ENCODE measurements at places on chromosomes 5 and 9.

DNA sequence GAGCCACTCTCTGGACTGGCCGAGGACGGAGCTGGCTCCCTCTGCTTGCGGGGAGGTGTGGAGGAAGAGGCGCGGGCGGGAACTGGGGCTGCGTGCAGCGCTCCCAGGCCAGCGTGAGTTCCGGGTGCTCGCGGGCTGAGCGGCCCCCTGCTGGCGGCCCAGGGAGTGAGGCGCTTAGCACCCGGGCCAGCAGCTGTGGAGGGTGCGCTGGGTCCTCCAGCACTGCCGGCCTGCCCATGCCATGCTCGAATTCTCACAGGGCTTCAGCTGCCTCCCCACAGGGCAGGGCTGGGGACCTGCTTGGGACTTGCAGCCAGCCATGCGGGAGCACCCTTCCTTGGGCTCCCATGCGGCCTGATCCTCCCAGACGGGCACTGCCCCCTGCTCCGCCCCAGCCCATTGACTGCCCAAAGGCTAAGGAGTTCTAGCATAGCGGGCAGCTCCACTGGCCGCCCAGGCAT lies 416.9 kb downstream of the MRPS30 start:
- DNase-seq, result no peak

- no peak for DNase-seq
These were observed 190.1 kb downstream of the PARP8 start for GRCh38 chr5:50856401-50857119.

GRCh38 chr5:158236511-158237335 lies 377.8 kb upstream of the CLINT1 start:
- no peak for DNase-seq

- no peak for DNase-seq
These were observed 23.2 kb upstream of the STXBP1 start for GRCh38 chr9:127588740-127589506.

DNA sequence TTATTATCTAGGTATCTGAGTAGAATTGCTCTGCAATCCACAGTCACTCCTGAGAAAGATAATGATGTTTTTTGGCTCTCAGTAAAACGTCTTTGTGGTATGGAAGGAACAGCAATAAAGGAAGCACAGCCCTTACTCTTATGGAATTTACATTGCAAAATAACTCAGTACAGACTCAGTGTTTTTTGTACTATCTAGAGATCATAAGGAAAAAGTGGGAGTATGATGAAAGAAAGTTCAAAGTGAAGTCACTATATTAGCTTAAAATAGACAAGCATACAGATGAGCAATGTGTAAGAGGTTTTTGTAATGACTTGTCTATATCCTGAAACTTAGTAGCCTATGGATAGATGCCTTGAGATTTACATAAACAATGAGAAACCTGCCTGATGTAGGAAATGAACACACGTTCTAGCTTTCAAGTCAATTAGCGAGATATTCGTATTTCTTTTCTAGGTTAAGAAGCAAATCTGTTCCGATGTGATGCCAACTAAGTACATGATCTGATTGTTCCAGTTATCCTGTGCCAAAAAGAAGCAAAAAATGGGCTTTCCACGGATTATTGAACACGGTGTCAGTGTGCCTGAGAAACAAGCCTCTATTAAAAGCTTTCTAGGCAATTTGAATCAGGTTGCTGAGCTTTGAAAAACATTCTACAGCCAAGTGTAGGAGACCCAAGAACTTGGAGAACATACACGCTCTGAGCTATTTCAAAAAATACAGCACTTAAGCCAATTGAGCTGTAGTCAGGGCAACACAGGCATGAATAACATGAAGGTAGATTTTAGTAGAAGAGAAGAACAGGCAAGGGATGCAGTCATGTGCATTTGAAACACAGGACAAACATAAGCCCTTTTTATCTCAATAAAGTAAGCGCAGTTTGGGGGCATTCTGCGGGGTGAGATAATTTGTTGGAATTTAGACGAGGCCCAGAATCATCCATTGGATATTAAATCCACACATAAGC lies 86.3 kb upstream of the TAF11L2 start:
- no peak for DNase-seq

All from right lobe of liver (tissue), 6 donors.